ENCODE measurements at places on chromosomes 12 and 14. TPM values are rescaled to one million over a fixed set of nuclear protein-coding genes. Genes with fewer than 3 reads are reported as not detected.
A peak's percentile ranks its signal among the peaks of the same experiment; 100 is the strongest.

- no peak for DNase-seq
- no peak overlapping the region for H3K27ac ChIP-seq
- H3K4me3 ChIP-seq = no peak overlapping the region
Measured at GRCh38 chr14:89342049-89342448, 75.0 kb downstream of the FOXN3 start.

NFE2 gene
- total RNA-seq = 7.5 TPM

DNA sequence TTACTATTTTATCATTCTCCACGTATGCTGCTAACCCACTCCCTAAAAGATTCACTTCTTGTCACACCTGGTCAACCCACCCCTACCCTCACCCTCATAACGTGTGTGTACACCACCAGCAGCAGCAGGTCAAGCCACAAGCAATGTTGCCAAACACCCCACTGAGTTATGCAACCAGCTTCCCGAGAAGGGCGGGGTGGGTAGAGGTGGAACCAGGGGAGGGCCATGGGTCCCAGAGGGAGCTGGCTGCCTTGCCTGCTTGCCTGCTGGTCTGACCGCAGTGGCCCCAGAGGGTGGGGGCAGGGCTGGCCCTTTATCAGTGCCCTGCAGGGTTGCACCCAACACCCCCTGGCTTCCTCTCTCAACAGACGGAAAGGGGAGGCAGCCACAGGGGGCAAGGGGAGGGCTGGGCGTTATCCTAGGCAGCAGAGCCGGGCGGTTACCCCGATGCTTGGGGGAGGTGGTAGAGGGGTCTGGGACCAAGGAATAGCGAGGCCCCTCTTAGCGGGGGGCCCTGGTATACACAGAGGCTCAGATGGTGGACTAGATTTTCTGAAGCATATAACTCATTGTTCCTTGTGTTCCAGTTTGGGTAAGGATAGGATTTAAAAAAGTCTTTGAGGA is 3.5 kb upstream of the NFE2 start:
- no peaks in the 10 kb centered on the region for H3K27me3 ChIP-seq
- peak; percentile 93 for DNase-seq
- peaks cover 37% of the 10 kb centered on the region for H3K4me1 ChIP-seq
- H3K27ac ChIP-seq = peak overlapping the region; percentile 72
- no peaks in the 10 kb centered on the region for H3K36me3 ChIP-seq
- no peak overlapping the region for H3K4me3 ChIP-seq

- no peaks in the 10 kb centered on the region for H3K27me3 ChIP-seq
- no peak overlapping the region for H3K27ac ChIP-seq
- no peak for DNase-seq
- H3K4me1 ChIP-seq = no peaks in the 10 kb centered on the region
- peaks cover 9% of the 10 kb centered on the region for H3K36me3 ChIP-seq
Measured at GRCh38 chr12:79769860-79770485, 79.2 kb upstream of the PAWR start.
